ENCODE measurements at places on chromosomes 11 and 22.

DNA sequence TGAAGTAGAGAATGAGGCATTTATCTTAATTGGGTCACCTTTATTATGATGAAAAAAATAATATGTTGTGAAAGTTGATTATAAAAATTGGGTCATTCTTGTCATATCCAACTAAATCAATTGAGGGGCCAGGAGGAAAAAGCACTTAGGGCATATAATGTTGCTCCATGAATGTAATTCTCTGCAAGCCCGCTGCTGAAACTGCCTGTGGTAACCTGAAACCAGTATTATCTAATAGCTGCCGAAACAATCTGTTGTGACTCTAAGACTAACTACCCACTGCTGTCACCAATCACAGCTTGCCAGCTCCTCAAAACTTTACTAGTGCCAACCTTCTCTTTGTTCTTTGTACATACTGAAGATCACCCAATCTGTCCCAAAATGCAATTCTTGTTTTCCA, 115.8 kb downstream of the ATG16L2 start:
- DNase-seq = no peak

DNA sequence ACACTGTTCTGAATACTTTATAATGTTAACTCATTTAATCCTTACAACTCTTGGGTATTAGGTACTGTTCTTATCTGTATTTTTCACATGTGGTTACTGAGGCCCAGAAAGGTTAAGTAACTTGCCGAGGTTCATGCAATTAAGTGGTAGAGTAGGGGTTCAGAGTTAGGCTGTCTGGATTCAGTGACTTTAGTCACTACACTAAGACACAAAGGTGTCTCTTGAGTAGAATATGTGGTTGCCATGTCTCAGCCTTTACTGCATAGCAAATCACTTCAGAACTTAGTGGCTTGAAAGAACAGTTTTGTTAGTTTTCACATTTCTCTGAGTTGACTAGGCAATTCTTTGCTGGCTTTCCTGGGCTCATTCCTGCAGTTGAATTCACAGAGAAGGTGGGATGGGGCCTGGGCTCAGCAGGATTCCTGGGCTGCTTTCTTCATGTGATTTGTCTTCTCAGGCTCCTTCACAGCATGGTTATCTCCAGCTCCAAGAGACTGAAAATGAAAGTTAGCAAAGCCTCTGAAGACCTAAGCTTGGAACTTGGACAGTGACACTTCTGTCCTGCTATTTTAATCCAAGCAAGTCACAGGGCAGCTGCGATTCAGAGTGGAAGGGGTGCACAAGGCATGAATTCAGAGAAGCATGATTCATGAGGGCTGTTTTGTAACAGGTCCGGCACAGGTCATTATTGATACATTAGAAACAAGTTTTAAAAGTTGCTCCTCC, 68.3 kb downstream of the SPECC1L start:
- DNase-seq = no peak

- no peak for DNase-seq
Observed at GRCh38 chr22:27676545-27677213, 124.9 kb downstream of the MN1 start.

DNA sequence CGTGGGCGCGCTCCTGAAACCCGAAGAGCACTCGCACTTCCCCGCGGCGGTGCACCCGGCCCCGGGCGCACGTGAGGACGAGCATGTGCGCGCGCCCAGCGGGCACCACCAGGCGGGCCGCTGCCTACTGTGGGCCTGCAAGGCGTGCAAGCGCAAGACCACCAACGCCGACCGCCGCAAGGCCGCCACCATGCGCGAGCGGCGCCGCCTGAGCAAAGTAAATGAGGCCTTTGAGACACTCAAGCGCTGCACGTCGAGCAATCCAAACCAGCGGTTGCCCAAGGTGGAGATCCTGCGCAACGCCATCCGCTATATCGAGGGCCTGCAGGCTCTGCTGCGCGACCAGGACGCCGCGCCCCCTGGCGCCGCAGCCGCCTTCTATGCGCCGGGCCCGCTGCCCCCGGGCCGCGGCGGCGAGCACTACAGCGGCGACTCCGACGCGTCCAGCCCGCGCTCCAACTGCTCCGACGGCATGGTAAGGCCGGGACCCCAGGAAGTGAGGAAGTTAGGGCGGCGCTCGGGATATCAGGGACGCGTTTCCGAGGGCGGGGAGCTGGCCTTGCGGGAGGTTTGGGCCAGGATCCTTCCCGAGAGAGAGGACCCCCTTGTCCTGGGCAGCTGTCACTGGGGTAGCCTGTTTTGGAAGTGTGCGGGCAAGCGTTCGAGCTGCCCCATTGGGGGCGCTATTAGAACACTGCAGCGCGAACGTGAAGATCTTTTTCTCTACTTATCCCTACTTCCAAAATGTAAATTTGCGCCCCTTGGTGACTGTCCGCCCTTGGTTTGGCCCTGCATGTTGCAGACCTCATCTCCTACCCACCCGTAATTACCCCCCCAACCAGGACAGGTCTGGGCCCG, 796 bp downstream of the MYOD1 start:
- no peak for DNase-seq

- no peak for DNase-seq
Observed at GRCh38 chr11:126127284-126127845, 64.7 kb upstream of the CDON start.

GRCh38 chr11:60195923-60196368, 13.1 kb upstream of the MS4A6A start:
- DNase-seq = no peak
